ENCODE measurements at places on chromosomes 6 and 20. TPM values are rescaled to one million over a fixed set of nuclear protein-coding genes. Genes with fewer than 3 reads are reported as not detected.

Gene RHAG
- not detected for total RNA-seq

GRCh38 chr20:62741191-62741691, 32.6 kb downstream of the NTSR1 start:
- peaks cover 6% of the 10 kb centered on the region for H3K4me1 ChIP-seq
- no peaks in the 10 kb centered on the region for H3K36me3 ChIP-seq
- peak overlapping the region; percentile 80 for H3K27ac ChIP-seq
- DNase-seq = no peak
- no peaks in the 10 kb centered on the region for H3K27me3 ChIP-seq

Gene MSH5
- 72.6 TPM for total RNA-seq

- H3K4me3 ChIP-seq = no peak overlapping the region
- no peaks in the 10 kb centered on the region for H3K36me3 ChIP-seq
- H3K27ac ChIP-seq = peak overlapping the region; percentile 76
- peaks cover 35% of the 10 kb centered on the region for H3K4me1 ChIP-seq
- peak; percentile 61 for DNase-seq
- no peaks in the 10 kb centered on the region for H3K27me3 ChIP-seq
Measured at GRCh38 chr20:44644667-44645131, 6.8 kb downstream of the ADA start.

- no peak overlapping the region for H3K4me3 ChIP-seq
- H3K27ac ChIP-seq = no peak overlapping the region
- H3K4me1 ChIP-seq = no peaks in the 10 kb centered on the region
- no peak for DNase-seq
- no peaks in the 10 kb centered on the region for H3K36me3 ChIP-seq
Measured at GRCh38 chr6:166057431-166057830, 110.2 kb downstream of the TBXT start.

DNA sequence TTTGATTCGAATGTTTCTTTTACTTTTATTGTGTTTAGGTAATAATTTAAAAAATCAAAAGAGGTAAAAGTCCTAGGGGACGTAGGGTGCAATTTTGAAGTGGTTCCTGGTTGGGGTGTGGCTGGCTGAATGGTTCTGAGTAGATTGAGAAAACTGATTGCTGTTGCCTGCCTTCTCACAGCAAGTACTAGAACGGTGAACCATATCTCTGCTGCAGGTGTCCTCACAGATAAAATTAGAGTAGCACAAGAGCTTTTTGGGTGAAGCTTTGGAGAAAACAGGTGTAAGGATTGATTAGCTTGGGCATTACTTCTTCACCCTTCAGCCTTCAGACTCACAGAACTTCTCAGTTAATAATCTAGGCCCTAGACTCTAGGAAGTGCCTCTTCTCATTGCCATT, 19.8 kb upstream of the GJA10 start:
- H3K27me3 ChIP-seq = no peaks in the 10 kb centered on the region
- H3K4me1 ChIP-seq = no peaks in the 10 kb centered on the region
- no peak overlapping the region for H3K27ac ChIP-seq
- no peak for DNase-seq

Gene TSBP1
- total RNA-seq = not detected

Gene MROH8
- 0.54 TPM for total RNA-seq

Gene SYNDIG1
- not detected for total RNA-seq
